Stimulated activated CD4-positive, alpha-beta T cell treated with anti-CD3 and anti-CD28 coated beads, TNF-alpha, amount 100 ng/mL, for 1 hour (primary cell): ENCODE measurements at places on chromosomes 16 and 17.
A peak's percentile ranks its signal among the peaks of the same experiment; 100 is the strongest.

GRCh38 chr16:53453928-53454327, 19.7 kb downstream of the RBL2 start:
- DNase-seq, result no peak

DNA sequence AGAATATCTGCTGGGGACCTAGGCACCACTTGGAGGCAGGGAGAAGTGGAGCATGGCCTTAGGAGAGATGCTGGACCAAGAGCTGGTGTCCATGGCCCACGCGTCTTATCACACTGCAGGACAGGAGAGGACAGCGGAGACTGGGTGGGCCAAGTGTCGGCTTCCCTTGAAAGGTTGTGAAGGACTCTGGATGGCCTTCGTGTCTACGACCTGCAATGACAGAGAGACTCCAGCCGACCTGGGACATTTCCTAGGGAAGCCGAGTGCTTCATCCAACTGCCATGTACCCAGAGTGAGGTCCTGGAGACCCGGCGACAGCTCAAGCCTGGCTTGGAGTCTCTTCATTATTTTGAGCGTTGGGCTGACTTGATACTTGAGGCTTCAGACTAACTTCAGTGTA, 20.5 kb downstream of the C1QTNF1 start:
- DNase-seq, result no peak

- DNase-seq, result no peak
Measured at GRCh38 chr17:9468532-9468931, 107.1 kb downstream of the STX8 start.

DNA sequence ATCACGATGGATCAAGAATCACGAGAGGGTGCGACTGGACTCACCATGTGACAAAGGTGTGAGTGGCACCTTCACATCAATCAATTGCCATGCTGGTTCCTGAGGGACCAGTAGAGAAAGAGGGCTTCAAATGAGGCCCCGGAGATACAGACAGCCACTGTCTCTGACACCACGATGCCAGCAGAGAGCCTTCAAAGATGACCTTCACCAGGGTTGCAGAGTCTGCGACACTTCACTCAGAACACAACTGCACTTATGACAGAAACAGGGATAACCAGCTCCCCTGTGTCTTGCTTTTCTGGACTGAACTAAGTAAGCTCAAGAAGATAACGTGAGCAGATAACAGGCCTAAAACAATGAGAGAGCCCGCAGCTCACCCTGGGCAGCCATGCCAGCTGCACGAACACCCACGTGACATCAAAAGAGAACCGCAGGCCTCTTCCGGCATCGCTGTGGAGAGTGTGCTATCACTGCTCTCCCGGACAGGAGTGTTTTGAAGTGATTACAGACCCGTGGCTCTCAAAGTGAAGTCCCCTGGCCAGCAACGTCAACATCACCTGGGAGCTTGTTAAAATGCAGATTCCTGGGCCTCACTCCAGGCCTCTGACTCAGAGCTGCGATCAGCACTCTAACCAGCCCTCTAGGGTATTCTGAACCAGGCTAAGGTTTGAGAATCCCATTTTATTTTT, 36.4 kb downstream of the KLHDC4 start:
- DNase-seq, result no peak

DNA sequence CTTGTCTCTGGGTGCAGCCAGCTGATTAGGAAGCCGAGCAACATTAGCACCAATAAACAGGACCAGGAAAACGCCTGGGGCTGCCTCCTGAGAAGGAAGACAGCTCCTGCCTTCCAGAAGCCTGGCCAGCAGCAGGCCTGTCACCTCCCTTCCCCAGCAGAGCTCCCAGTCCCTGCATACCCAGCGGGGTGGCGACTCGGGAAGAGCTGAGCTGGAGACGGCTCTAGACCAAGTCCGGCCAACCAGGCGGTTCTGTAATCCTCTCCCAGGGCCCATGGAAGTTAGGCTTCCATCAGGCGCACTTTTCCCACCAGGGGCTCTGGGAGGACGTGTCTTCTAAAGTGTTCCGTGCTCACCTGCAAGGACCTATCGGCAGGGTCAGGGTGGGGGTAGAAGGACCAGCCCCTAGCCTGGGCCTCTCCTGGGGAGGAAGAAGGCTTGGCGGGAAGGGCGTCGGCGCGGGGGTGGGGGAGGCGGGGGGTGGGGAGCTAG, 12.0 kb upstream of the CLUH start:
- no peak for DNase-seq

GRCh38 chr16:47916266-47916665, 239.5 kb downstream of the ABCC12 start:
- no peak for DNase-seq

- DNase-seq, result no peak
Measured at GRCh38 chr16:54938212-54939028, 7.8 kb downstream of the IRX5 start.

DNA sequence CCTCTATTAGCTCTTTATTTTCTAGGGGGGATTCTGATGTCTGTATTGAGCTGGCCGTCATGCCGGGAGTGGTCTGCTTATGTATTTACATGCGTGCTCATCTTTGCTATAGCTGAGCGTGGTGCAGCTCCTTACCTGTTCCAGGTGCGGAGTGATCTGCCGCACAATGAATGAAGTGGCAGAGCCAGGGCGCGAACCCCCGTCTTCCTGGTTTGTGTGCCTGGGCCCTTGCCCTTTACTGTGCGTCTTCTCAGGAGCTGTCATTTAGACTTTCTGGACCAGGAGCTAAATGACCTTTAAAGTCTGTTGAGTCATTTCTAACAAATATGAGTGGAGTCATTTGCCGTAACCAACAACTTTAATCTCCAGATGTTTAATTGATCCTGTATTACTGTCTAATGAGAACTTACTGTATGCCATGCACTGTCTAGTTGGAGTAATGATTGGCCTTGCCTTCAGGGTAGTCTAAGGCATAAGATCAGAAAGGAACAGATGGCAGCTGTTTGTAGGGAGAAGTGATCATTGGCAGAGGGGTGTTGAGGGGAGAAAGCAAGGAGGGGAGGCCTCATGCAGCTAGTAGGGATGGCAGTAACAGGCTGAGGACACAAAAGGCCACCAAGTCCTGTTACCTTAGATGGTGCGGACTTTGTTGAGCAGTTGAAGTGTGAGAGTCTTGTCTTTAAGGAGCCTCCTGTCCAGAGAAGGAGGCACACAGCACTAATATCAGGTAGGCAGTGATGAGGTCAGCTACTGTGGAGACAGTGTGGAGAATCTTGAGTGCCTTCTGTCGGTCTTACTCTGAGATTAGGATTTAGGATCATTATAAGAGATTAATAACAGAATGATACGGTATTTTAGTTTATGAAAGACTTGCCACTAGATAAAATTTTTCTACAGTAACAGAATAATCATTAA, 53.9 kb downstream of the USP10 start:
- DNase-seq, result no peak

DNA sequence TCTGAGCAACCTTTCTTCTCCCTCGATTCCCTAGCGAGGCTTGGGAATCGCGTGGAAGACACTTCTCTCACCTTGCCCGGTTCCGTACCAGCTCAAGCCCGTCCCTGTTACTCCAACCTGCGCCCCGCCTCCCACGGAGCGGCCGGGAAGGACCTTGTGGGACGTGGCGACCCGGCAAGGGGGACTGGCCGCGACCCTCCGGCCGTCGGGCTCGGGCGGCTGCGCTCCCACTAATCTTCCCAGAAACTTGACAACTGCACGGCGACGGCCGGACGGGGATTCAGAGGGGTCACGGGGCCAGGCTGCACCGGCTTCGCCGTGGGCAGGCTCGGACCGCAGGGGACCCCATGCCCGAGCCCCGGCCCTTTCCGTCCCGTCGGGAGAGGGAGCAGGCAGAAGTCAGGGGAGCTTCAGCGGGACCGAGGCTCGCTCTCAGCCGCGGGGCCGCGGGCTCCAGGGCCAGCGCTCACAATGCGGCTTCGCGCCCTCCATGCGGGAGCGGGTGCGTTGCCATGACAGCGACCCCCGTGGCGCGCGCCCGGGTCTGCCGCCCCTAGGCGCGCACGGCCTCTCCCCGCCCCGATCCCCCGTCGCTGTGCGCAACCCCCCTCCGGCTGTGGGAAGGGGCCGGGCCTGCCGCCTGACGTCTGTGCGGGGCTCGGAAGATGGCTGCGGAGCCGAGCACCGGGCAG, at the start of gene SGSM2:
TSS of gene SGSM2 (plus strand) at position 650 of the 692 bp plus-strand sequence. CDS start 188 bp downstream, outside the sequence.
- DNase-seq, result peak; percentile 31

GRCh38 chr16:27202923-27203506, 311 bp upstream of the KDM8 start:
- DNase-seq, result peak; percentile 85

DNA sequence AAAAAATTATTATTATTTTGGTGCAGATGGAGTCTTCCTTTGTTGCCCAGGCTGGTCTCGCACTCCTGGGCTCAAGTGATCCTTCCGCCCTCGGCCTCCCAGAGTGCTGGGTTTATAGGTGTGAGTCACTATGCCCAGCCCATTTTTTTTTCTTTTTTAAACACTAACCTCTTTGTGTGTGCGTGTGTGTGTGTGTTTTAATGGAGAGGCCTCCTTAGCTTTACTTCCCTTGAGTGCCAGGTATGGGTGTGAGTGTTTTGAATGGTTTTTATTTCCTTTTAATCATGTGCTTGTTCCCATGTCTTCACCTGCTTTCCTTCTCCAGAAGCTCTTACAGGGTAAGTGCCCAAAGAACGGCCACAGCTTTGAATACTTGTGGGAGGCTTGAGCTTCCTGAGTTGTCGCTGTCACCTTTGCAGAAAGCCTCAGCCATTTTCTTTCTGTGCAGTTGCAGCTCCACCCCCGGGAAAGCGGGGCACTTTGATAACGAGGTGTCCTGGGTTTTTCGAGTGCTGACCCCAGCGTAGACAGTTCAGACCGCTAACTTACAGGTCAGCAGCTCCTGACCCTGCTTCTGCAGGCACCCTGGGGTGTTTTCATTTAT, 22.6 kb downstream of the AKAP1 start:
- DNase-seq, result no peak

DNA sequence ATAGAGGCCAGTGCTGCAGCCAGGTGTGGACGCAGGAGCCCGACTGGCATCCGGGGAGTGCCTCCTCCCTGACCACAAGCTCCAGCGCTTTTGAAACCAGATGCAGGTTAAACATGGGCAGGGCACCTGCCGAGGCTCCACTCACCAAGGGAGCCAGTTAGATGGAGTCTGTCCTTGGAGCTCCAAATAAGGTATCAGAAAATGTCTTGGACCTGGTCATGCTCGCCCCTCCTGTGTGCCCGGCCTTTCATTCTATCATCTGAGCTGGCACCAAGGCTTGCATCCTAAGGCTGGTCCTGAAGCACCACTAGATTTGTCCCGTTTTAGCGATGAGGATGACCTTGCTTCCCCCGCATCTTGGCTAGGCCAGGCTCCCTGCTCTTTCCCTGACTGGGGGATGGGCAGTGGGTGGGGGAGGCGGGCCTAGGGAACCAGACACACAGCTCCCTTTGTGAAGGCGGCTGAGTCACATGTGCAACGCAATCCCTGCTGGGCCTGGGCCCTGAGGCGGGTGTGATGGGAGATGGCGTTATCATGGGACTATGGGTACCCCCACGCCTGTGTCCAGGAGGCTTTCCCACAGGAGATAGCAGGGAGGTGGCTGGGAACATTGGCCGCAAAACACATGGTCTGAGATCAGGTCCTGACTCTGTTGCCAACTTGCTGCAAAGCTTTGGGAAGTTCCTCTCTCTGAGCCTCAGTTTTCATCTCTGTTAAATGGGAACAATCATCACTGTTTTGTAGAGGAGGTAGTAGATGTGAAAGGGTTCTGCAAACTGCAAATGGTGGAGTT, 5.0 kb upstream of the ADGRG1 start:
- no peak for DNase-seq

- DNase-seq, result no peak
Measured at GRCh38 chr16:75254359-75254837, 3.0 kb upstream of the BCAR1 start.
